Colonic mucosa (tissue), 4 donors: ENCODE measurements at places on chromosomes 1 and 21.

GRCh38 chr21:42148097-42148496 lies 70.8 kb upstream of the ABCG1 start:
- no peak for DNase-seq

DNA sequence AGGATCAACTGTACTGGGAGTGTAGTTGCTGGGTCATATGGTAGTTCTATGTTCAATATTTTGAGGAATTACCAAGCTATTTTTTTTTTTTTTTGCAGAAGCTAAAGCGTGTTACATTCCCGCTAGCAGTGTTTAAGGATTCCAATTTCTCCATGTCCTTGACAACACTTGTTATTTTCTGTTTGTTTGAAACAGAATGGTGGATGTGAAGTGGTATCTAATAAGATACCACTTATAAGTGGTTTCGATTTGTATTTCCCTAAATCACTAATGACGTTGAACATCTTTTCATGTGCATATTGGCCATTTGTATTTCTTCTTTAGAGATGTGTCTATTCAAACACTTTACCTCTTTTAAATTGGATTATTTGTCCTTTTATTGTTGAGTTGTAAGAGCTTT lies 112.2 kb downstream of the DISP1 start:
- no peak for DNase-seq

GRCh38 chr1:162541619-162542141 lies 19.8 kb upstream of the UAP1 start:
- DNase-seq: no peak

GRCh38 chr21:45011426-45011825 lies 63.0 kb upstream of the ADARB1 start:
- no peak for DNase-seq

GRCh38 chr1:103441342-103441741 lies 84.2 kb upstream of the RNPC3 start:
- DNase-seq: no peak

- no peak for DNase-seq
These were observed 4.2 kb upstream of the GUCA2A start for GRCh38 chr1:42168763-42169162.

GRCh38 chr21:44947111-44947929 lies 7.5 kb downstream of the SLX9 start:
- no peak for DNase-seq

- no peak for DNase-seq
These were observed 70.0 kb downstream of the ALG14 start for GRCh38 chr1:95002540-95003432.

GRCh38 chr1:26721669-26722355 lies 26.0 kb downstream of the ARID1A start:
- no peak for DNase-seq

- no peak for DNase-seq
These were observed 224.0 kb downstream of the FGGY start for GRCh38 chr1:59520827-59521418.

DNA sequence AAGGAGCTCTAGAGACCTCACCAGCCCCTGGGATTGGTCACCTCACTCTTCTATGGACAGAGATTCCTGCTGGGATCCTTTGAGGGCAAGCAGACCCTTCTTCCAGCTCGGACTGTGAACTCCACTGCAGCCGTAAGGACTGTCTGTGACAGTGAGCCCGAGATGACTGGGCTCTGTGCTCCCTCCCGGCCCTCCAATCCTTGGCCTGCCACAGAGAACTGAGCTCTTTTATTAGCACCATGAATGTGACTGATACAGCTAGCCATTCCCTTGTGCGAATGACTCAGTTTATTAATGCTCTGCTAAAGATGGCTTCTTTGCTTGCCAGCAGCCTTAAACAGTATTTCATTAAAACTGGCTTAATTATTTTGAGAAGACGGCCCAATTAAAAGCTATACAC lies 194.6 kb upstream of the LMO4 start:
- no peak for DNase-seq

DNA sequence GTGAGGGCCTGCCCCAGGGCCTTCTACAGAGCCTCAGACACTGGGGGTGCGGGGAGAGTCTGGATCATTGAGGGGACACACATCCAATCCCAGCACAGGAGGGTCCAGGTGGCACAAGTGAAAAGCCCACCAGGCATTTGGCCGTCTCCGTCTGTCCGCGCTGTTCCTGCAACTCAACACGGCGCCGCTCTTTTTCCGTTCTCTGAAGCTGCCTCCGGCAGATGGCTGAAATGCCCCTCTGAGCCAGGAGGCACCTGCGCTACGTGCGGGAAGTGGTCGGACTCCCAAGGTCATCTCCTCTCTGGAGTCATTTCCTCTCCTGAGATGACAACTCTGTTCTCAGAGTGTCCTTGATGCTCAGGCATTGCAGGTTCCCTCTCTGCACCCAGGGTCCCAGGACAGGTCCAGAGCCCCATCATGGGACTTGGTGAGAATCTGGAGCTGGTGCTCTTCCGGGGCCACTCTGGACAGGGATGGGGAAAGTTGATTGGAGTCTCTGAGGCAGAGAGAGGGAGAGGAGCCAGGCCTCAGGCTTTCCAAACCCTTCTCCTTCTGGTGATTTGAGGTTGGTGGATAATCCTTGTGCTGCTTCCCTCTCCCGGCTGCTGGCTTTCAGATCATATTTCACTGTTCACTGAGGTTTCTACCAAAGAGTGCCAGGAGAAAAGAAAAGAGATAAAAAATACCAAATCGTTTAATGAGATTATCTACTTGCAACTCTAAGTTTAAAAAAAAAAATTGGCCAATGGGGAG lies 14.0 kb upstream of the MIXL1 start:
- no peak for DNase-seq

DNA sequence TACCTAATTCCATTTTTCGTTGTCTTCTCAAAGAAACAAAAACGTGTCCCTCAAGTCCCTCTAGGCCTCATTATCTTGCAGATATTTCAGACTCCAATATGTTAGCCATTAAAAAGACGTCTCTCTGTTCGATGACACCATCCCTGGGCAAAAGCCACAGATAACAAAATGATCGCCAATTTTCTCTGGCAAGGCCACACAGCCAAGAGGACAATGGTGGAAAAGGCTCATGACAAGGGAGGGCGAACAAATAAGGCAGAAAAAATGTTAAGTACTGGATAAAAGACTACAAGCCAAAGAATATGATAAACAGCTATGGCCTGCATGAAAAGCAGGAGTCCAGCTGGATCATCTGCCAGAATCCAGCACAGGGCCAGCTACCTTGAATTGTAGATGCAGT lies 82.9 kb downstream of the TBX15 start:
- no peak for DNase-seq

GRCh38 chr1:207798847-207799246 lies 47.0 kb downstream of the CD46 start:
- DNase-seq: no peak

DNA sequence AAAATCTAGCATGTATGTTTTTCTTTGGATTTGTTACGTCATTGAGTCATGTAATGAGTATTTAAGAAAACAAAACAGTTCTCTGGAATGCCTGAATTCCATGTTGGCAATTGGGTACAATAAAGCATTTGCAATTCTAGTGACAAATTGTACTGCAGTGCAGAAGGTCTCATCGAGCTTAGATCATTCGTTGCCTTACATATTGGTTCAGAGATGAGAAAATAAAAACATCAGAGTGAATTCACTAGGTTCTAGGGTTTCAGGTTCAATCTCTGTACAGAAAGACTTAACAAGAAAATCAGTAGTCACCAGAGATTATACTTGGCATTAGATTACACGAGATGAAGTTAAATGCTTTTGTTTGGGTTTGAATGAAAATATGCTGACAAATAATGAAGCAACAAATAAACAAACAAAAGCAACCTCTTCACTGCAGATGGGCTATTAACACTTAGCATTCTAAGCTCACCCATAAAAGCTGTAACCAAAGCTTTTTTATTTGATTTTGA lies 124.7 kb downstream of the RYR2 start:
- no peak for DNase-seq

DNA sequence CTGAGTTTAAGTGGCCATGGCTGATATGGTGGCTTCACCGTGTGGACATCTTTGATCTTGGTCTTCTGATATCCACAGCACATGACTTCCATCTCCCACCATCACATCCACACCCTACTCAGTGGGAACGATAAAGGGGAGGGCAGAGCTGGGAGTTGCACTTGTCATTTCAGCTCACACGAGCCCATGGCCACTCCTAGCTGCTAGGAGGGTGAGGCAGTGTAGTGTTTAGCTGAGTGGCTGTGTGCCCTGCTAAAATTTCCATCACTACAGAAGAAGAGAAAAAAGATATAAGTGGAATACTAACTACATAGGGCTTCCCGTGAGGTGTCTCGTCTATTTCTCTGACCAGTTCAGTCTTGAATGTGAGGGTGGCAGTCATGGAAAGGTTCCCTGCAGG lies 123.3 kb upstream of the EDN2 start:
- DNase-seq: no peak

DNA sequence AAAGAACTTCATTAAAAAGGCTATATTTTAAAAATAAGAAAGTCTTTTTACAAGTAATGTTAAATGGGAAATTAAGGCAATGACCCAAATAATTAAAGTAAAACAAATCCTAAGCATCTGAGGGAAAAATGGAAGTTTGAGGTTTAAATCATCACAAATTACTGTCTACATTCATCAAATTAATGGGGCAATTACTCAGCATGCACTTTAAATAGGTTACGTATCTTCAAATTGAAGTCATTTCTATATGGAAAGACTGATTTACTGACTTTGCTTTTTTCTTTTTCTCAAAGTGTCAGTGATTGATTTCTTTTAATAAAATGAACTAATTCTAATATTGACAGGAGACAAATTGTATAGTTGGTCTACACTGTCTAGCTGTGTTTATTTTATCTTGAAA lies 1452.3 kb downstream of the NCAM2 start:
- DNase-seq: no peak

DNA sequence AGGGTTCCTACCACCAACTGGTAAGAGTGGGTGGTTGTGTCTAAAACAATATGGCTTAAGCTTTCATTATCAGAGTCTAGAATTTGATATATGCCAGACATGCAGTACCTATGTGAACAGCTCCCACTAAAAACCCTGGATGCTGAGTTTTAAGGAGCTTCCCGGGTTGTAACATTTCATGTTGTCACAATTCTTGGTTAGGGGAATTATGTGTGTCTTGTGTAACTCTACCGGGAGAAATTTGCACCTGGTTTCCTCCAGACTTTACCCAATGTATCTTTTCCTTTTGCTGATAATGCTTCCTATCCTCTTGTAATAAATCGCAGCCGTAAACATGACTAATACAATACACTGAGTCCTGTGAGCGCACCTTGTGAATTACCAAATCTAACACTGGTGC lies 48.3 kb downstream of the ARID4B start:
- no peak for DNase-seq

DNA sequence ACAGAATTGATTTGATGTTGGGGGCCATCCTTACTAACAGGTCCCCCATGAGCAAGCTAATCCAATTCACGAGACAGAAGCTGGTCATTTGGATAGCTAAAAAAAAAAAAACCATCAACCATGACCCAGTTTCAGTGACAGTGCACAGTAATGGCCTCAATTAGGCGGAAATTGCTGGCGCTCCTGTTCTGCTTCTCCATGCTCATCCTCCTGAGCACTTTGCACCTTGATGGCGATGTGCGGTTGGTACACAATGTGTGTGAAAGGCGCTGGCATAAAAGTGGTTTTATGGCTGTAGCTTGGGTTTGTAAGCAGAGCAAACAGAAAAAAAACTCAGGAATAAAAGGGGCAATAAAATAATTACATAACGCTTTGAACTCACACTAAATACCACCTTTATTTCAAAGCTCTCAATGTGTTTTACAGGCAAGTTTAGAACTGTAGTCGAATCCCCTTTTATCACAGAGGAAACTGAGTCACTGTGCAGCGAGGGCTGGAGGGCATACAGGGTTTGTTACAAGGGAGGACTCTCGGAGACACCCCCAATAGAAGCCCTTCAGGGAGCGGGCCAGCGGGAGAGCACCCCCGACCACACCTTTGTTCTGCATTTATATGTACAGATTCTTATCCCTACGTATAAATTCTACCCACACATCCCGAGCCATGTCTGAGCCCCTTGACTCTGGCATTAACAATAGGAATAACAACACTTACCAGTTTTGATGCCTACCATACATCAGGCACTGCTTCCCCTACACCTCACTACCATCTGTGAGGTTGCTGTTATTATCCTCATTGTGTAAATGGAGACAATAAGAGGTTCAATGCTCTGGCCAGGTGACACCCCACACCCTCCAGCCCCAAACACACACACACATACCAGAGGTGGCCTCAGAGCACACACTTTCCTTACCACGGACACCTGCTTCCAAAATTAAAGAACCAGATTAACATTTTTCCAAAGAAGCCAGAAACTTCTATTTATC lies 213.5 kb upstream of the IRF2BP2 start:
- peak; percentile 87 for DNase-seq

- DNase-seq: no peak
These were observed 28.1 kb upstream of the ZYG11A start for GRCh38 chr1:52814465-52814864.

DNA sequence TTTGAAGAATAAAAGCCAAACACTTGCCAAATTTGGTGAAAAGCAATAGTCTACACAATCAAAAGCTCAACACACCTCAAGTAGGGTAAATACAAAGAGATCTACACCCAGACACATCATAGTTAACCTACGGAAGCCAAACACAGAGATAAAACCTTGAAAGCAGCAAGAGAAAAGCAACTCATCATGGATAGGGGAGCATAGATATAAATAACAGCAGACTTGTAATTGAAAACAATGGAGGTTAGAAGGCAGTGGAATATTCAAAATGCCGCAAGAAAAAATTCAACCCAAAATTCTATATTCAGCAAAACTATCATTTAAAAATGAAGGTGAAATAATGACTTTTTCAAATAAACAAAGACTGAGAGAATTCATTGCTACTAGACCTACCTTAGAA lies 105.1 kb downstream of the ITSN1 start:
- no peak for DNase-seq

DNA sequence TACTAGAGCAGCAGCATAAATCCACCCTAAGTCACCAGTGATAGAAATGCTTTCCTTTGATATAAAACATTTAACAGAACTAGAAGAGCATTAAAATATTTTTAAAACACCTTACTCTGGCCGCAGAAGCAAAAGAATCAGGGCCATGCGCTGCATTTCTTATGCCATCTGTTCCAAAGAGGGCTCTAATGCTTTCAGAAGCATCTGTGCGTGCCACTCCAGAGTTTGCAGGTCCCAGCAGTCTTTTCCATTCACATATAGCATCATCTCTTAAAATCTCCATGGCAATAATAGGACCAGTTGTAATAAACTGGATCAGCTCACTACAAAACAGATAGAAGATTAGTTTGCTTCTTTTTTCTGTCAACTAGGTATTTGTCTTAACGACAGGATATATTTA lies 69.2 kb downstream of the NME7 start:
- DNase-seq: no peak
